Ecto neural progenitor cell (in vitro differentiated cells): ENCODE measurements at places on chromosomes 11 and 22.

- no peak for DNase-seq
Measured at GRCh38 chr11:76706667-76707066, 36.1 kb upstream of the LRRC32 start.

DNA sequence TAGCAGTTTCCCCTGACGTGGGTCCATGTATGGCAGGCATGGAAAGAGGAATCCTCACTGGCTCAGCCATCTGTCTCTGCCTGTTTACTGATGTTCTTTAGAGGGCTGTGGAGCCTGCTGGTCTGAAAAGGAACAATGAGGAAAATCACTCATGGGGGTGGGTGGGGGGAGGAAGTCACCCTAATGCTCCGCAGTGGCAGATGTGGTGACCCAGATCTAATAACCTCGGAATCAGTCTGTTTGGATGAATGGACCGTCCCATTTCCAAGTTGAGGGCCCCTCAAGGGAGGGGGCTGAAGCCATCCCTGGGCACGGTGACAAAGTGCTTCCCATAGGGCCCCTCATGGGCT lies 4.4 kb downstream of the BCR start:
- DNase-seq: no peak

DNA sequence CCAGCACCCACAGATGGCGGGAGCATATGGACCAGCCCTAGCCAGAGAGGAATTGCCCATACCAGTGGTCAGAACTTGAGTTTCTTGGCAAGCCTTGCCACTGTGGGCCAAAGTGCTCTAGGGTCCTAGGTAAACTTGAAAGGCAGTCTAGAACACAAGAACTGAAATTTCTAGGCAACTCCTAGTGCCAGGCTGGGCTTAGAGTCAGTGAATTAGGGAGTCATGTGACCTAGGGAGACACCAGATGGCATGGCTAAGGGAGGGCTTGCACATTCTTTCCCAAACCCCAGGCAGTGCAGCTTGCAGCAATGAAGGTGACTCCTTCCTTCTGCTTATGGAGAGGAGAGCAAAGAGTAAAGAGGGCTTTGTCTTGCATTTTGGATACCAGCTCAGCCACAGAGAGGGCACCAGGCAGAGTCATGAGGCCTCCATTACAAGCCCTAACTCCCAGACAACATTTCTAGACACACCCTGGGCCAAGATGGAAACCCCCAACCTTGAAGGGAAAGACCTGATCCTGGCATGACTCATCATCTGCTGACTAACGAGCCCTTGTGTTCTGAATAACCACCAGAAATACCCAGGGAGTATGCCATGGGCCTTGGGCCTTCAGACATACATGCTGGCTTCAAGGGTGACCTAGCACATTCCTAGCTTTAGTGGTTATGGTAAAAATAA lies 19.2 kb upstream of the OR56A3 start:
- no peak for DNase-seq

- no peak for DNase-seq
Measured at GRCh38 chr11:46461461-46461927, 69.9 kb upstream of the CHRM4 start.
